ENCODE measurements at places on chromosomes 1 and 21.

DNA sequence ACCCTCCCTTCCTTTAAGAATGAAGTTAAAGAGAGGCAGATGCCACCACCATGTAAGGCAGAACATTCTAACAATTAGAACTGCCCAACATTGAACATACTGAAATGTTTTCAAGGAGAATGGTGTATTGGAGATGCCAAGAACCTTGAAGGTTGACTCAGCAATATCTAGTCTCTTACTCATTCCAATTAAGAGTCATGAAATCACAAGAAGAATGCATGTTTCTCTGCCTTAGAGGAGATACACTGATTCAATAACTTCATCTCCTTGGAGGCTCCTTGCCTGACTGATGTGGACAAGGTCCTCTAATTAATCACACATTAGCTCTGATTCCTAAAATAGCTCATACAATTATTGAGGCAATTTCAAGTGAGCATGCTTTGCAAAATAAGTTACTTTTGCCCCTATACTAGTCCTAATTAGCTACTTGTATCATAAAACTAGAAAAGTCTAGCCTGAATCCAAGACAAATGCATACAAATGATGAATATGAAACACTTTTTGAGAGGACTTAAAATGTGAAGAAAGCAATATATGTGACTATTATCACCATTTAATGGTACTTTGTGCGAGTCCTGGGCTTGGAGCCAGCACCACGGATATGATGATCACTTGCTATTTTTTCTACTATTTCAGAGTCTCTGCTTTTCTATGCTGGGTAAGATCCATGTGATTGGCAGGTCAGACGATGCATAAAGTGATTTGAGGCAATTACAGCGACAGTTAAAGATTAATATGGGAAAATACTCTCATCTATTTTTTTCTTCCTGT lies 114.5 kb downstream of the DSCAM start:
- no peak for DNase-seq

GRCh38 chr1:26530410-26530894 lies 891 bp downstream of the RPS6KA1 start:
- DNase-seq: no peak

DNA sequence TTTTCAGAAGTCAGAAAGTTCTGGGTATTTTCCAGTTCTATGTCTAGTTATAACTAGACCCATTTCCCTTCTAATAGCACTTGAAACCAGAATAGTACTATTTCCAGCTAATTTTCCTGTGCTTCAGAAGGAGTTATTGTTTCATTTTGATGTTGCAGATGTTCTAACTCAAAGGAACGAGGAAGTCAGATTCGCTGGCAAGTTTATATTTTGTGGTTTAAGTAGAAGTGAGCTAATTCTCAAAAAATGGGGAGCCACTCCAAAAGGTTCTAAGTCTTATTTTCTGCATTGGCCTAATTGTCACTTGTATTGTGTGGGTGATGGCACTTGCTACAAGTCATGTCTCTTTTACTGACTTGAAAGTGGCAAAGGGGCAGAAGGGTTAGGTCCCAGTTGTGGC lies 18.1 kb downstream of the CCDC185 start:
- DNase-seq: no peak

DNA sequence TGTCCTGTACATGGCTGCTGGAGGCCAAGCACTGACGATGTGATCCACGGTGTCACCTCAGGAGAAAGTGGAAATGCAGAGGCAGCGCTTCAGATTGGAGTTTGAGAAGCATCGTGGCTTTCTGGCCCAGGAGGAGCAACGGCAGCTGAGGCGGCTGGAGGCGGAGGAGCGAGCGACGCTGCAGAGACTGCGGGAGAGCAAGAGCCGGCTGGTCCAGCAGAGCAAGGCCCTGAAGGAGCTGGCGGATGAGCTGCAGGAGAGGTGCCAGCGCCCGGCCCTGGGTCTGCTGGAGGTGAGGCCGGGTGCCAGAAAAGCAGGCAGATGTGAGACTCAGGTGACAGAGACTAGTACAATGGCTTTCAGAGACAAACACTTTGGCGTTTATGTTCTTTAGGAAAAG lies 7.7 kb downstream of the TRIM58 start:
- no peak for DNase-seq

- no peak for DNase-seq
These were observed 343.1 kb downstream of the NTNG1 start for GRCh38 chr1:107483949-107484348.

DNA sequence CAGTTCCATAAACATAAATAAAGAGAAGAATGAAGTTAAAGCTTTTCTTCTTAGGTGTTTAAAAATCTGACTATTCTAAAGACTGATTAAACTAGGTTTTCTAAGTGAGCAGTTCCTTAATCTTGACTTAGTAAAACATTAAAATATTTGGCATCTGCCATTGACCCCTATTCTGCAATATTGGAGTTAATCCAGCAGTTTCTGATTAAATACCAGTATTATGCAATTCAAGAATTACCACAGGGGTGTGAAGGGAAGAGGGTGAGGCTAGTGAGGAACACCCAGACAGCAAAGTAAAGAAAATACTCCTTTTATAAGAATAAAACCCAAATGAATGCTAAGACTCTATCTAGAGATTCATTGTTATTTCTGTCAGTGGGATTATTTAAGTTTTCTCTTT lies 40.9 kb downstream of the CLIC4 start:
- DNase-seq: no peak

DNA sequence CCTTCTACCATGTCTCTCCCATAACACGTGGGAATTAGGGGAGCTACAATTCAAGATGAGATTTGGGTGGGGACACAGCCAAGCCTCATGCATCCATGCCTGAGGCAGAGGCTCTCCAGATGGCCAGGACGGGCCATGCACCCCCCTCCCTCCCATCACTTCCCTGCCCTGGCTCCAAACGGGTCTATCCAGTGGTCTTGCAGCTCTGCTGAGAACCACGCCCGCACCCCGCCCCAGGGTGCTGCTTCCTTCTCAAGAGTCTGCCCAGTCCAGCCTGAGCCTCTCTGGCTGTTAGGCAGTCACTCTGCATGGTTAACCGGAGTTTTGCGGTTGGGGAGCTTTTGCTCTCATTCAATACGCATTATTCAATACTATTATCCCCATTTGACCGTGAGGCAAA lies 131.5 kb upstream of the TMEM51 start:
- DNase-seq: no peak

GRCh38 chr1:160671603-160672517 lies 25.0 kb upstream of the SLAMF1 start:
- no peak for DNase-seq

DNA sequence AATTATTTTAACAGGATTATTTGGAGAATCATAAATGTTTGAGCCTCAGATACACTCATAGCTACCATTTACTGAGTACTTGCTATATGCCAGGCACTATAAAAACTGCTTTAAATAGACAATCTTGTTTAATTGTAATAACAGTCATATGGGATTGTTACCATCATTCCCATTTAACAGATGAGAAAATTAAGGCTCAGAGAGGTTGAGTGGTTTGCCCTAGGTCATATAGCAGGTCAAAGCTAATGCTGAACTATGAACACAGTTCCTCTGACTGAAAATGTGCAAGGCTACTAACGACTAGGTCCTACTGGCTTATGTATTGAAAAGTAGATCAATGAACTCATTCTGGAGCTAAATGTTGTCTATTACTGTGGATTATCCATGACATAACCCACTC lies 63.4 kb downstream of the DDR2 start:
- no peak for DNase-seq

DNA sequence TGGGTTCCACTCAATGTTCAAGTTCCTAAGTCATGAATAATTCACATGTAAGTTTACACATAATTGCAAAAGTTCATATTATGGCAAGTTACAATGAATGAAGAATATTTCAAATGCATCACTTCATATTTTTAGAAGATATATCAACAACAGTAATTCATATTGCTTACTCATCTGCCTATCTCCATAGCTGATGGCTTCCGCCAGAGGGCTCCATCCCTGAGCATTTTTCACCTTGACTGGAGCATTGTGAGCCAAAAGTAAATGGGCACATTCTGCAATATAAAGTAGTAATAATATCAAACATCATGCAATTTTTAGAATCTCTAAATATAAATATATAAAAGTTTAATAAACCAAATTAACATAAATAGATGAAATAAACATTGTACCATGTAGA lies 29.8 kb downstream of the ANKRD13C start:
- DNase-seq: no peak

DNA sequence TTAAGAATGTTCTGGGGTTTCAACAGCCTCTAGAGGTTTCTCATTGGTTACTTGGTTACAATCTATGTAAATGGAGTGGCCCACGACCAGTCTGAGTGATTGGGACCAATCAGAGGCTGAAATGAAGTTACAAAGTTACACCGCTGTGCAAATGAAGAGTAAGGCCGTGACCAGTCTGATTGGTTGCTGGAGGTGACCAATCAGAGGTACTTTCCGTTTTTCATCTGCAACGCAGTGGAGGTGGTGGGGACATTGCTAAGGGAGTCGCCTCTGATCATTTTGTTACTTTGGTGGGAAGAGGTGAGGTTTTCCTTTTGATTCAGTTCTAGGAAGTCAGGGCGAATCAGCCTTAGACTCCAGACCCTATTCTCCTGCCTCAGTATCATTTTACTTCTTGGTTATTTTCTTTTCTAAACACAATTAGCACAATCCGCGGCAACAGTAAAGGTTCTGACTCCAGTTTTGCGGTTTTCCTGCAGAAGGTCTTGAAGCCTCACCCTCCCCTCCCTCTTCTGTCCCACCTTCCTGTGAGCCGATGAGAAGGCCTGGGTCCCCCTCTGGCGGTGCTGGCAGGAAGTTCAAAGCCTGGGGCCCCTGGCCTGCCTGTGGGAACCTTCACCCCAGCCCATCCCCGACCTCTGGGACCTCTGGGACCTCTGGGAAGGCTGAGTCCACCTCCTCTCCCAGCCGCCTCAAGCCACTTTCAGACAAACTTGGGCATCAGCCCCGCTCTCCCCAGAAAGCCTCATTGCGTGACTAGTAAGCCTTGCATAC lies 38.7 kb upstream of the TTC34 start:
- peak; percentile 25 for DNase-seq

DNA sequence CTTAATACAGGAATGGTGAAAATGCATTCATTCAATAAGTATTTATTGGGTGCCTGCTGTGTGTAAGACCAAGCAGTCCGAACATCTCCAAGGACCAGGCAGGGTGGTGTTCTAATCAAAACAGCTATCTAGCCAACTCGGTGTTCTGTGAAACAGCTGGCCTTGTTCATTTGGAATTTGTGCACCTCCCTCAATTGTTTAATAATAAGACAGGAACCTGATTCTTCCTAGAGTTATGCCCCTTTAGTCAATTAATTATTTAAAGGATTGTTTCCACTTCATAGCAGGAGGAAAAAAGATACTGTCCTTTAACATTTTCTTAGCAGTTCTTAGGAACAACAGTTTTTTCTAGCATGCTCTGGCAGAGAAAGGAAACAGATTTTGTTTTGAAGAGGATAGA lies 30.4 kb downstream of the S100A10 start:
- DNase-seq: no peak

DNA sequence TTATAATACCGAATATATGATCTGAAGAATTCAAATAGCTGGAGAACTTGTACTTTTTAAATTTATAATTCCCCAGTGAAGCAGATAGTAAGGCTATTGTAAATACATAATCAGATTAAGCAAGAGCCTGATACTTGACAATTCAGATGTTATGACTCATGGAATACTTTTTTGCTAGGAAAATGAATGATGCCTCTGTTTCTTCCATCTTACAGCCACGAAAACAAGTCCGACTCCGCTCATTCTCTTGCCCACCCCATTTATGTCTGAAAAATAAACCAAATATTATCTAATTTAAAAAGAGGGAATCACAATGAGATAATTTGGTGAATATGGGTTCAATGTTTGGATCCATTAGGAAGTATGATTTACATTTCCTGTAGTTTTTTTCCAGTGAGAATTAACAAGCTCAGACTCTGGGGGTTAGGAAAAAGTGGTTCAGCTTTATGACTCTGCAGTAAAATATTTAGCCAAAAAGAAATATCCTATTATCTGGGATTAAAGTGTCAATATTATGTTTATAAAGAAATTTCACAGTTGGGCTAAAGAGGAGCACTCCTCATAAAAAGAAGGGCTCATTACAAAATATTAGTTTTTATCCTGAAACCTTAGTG lies 50.4 kb upstream of the DAB1 start:
- DNase-seq: no peak

DNA sequence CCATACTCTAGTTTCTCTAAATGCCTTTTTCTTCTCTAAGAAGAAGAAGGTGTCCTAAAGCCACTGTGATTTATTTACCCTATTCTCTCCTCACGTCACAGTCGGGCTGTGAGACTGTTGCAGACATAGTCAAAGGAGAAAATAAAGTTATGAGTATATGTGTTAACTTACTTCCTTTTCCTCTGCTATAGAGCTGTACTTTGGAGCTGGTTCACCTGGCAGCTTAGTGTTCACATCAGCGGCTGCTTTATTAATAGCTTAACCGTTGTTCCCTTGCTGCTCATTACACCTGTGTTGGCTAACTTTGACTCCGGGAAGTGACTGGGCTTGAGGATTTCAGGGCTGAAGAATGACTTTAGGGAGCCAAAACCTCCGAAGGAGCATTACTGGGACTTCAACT lies 3.6 kb downstream of the PFKFB2 start:
- DNase-seq: no peak

DNA sequence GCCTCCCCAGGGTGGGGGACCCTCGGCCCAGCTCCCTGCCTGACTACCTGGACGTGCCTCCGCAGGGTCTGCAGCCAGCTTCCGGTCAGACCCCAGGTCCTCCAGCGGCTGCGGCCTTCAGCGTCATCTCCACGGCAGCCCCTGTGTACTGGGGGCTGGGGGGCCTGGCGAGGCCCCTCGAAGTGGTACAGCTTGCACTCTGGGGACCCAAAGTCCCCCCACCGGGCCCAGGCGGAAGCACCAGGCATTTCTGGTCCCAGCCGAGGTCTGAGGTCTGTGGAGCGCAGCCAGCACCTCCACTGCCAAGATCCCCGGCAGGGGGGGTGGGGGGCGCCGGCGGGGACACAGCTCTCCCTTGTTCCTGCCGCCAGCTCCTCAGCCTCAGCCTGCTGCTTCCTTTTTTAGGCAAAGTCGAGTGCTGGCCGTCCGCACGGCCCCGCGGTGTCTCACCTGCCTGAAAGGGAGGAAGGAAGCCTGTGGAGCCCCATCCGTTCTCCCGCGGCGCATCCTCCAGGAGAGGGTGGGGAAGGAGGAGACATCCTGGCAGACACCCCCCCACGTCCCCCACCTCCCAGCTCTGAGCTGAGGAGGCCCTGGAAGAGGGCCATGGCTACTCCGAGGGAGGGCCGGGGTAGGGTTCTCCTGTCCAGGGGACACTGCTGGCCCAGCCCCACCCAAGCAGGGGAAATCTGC lies 1.2 kb upstream of the VWA1 start:
- DNase-seq: no peak

GRCh38 chr1:197907846-197908616 lies 5.6 kb downstream of the C1orf53 start:
- no peak for DNase-seq

DNA sequence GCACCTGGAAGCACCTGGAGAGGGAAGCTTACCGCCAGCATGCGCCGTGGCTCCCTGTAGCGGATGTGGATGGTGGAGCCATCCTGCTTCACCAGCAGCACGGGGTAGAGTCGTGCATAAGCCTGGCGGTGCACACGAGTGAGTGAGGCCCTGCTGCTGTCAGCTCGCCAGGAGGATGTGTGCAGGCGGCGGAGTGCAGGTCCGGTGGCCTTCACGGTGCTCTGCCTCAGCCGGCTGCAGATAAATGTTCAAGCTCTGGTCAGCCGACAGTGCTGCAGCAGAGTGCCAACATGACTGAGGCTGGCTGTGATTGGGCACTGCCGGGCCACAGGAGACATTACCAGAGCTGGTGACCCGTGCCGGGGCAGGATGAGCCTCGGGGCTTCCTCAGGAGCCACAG lies 1.5 kb downstream of the MRPL55 start:
- no peak for DNase-seq

All from activated CD4-positive, alpha-beta T cell treated with anti-CD3 and anti-CD28 coated beads for 24 hours (primary cell).